Posterior vena cava (tissue), 2 donors: ENCODE measurements at places on chromosomes 7 and 10. TPM values are rescaled to one million over a fixed set of nuclear protein-coding genes. Genes with fewer than 3 reads are reported as not detected.

GRCh38 chr10:66337211-66337610 lies 588.6 kb upstream of the LRRTM3 start:
- DNase-seq, result no peak

SEMA4G gene
- total RNA-seq, result 1.1 TPM

- DNase-seq, result no peak
These were observed 1.3 kb downstream of the AFAP1L2 start for GRCh38 chr10:114402871-114403540.

GRCh38 chr10:17831341-17831740 lies 22.2 kb downstream of the MRC1 start:
- no peak for DNase-seq

- no peak for DNase-seq
These were observed 3.9 kb downstream of the LRIT1 start for GRCh38 chr10:84237199-84238051.

ADRA2A gene
- 7.7 TPM for total RNA-seq

DNA sequence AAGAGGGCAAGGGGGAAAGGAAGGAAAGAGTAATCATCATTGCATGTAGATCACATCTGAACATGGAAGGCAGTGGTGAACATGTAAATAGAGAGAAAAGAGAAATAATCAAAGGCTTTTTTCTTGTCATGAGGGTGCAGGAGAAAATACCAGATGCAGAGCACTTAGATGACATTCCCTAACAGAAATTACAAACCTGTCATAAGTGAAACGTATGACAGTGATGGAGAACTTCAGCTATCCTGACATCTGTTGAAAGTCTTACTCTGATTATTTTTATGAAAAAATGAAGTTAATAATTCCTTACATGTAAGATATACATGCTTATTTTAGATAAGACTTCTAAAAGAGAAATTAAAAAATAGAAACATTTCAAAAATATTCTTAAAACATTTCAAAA lies 54.7 kb downstream of the BRAF start:
- no peak for DNase-seq

- DNase-seq, result no peak
These were observed 196.4 kb upstream of the VSTM2A start for GRCh38 chr7:54345746-54346145.

DNA sequence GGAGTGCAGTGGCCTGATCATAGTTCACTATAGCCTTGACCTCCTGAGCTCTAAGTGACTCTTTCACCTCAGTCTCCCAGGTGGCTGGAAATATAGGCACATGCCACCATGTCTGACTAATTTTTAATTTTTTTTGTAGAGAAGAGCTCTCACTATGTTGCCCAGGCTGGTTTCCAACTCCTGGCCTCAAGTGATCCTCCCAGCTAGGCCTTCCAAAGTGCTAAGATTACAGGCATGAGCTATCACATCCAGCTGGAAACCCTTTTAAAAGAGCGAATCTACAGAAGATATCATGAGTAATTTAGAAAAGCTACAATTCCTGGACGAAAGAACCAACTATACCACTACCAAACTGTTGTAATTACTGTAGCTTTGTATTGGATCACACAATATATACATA lies 394.4 kb upstream of the AUTS2 start:
- DNase-seq, result no peak

- no peak for DNase-seq
These were observed 854 bp downstream of the CTBP2 start for GRCh38 chr10:125159486-125159931.

GRCh38 chr7:69946901-69947300 lies 348.6 kb downstream of the AUTS2 start:
- no peak for DNase-seq

- DNase-seq, result no peak
These were observed 63.5 kb upstream of the PRSS58 start for GRCh38 chr7:142321391-142321790.

DNA sequence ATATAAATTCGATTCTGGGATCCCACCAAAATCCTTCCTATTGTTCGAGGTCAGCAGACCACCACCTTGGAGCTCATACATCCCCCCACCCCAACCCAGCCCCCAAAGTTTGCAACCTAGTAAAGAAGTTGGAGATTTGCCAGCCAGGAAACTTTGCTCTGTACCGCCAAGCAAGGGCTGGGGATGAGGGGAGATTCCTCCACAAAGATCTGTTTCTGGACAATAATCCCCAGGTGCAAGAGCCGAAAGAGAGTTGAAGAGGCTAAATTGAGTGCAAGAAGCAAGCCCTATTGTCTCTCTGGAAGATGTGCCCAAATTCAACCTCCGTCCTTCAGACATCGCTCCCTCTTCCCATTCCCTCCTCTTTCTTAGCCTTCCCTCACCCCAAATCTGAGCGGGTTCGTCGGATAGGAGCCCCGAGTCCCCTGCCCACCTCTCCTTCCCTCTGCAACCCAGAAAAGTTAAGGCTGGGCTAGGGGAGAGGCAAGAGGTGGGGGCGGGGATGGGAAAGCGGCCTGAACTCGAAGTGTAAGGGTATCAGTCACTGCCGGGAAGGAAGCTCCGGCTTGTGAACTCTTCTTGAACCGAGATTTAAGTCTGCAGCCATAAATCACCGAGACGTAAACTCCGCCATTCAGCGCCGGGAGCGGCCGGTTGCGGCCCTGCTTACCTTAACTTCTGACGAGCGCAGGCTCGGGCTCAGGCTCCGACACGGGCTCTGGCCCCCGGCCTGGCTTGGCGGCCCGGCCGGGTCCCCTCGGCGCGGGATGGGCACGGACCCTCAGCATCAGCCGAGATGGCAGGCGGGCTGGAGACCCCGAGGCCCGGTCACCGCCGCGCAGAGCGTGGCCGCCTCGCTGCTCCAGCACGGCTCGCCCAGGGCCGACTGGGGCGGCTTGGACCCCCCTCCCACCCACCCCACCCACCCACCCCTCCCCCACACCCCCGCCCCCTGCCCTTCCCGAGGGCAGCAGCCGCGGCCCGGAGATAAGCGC lies 10.8 kb upstream of the HOXA2 start:
- DNase-seq, result peak; percentile 93

DNA sequence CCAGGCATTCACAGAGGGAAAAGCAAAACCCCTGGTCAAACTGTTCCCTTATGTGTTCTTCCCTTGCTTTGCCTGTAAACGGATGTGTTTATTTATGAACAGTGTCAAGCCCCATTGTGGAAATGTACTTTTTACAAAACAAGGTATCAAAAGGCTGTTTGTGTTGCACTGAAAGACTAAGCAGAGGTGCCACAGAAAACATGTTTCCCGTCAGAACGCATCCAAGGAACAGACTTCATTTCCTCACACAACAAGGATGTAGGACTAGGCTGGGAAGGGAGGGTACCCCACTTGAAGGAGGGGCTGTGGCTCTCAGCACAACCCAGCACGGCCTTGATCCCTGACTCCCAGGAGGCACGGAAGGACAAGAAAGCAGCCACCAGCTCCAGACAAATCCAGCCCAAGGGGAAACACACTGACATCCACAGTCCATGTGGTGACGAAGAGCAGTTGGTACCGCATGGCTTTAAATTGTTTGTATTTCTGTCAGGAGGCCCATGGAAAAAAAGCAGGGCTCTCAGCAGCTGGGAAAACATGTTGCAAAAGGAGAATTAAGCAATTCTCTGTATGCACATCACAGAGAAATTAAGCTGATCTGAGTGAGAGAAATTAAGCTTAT lies 85.6 kb downstream of the RNF216 start:
- DNase-seq, result no peak

GRCh38 chr10:131214521-131215244 lies 96.8 kb downstream of the TCERG1L start:
- DNase-seq, result peak; percentile 42

TEX36 gene
- not detected for total RNA-seq

DNA sequence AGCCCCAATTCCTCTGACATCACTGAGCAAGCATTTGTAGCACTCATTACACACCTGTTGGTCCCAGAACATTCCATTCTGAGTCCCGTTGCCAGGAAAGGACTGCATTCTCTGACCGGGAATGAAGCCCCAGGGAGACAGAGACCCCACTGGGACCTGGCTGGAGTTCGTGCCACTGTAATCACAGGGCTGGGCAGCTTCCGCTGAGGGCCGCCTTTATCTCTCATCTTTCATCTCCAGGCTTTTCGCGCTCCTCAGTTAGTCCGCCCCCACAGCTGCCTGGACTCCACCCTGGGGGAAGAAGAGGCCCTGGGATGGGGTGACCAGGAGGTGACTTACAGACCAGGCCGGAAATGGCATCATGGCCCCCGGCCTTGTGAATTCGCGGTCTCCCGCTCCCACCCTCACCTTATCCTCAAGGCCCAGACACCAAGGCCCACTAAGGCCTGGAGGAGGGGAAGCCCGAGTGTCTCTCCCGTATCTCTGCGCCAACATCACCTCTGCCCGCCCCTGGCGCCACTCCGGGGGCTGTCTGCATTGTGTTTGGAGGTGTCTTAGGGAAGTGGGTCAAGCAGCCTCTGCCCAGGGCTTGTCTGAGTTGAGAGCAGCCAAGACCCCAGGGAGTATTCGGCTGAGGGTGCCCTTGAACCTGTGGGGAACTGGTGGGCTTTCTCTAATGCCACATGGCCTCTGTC lies 75.4 kb downstream of the PROSER2 start:
- DNase-seq, result no peak

GRCh38 chr7:50739744-50740435 lies 42.8 kb downstream of the GRB10 start:
- DNase-seq, result no peak

- DNase-seq, result no peak
These were observed 37.9 kb upstream of the SH2B2 start for GRCh38 chr7:102248456-102249395.

DNA sequence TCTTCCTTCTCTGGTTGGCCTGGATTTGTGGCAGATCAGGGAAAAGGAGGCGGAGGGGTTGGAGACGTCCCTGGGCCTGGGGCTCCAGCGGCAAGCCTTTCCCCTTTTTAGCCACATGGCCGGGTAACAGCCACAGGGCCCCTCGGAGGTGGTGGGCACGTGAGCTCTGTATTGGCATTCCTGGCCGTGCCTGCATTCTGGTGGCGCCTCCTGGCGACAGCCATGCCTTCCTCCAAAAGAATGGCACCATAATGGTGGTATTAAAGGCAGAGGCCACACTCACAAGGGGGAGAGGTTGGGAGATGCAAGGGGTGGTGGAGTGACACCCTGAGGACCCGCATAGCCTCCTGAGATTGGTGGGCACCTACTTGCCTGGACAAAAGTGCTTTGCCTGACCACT lies 3.0 kb upstream of the AQP1 start:
- no peak for DNase-seq

MPP7 gene
- total RNA-seq, result 37.1 TPM

DNA sequence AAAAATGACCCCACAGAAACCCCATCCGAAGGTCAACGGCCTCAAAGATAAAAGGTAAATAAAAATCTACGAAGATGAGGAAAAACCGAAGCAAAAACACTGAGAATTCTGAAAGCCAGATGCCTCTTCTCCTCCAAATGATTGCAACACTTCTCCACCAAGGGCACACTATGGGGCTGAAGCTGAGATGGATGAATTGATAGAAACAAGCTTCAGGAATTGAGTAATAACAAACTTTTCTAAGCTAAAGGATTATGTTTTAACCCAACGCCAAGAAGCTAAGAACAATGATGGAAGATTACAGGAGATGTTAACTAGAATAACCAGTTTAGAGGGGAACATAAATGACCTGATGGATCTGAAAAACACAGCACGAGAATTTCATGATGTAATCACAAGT lies 127.8 kb downstream of the MACC1 start:
- DNase-seq, result no peak

DNA sequence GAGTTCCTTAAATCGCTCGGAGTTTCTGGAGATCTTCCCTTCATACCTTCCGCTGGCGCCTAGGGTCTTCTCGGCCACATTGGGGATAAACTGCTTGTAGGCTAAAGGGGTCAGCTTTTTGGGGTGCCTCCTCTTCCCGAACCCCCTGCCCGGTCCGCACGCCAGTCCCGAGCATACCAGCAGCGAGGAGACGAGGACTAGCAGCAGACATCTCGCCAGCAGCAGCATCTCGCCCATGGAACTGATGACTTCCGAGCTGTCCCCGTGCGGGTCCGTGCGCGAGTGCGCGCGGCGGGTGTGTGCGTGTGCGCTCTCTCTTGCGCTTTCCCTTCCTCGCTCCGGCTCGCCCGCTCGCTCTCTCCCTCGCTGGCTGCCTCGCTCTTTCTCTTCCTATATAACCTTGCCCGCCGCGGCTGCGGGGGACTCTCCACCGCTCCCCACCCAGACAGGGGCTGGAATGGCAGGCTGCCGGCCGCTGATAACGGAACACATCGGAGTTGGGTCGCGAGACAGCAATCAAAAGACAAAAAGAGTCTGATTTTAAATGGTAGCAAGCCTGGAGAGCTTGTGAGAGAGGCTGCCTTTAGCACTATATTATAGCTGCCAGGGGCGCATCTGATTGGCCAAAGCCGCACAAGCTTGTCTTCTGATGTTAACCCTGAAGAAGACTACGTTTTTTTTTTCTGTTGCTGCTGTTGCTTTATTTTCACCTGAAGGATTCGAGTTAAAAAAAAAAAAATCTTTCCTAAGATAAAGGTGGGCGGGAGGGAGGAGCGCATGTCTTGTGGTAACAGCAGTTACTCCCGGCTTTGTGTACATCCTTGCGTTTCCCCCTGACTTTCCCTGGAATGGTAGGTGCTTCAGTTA lies at the start of gene SHH:
SHH (minus strand) TSS at position 569 of the 867 bp plus-strand sequence; CDS start at position 228, 341 bp downstream.
- DNase-seq, result no peak

- DNase-seq, result peak; percentile 48
These were observed 97.0 kb upstream of the RET start for GRCh38 chr10:42979721-42980467.

GRCh38 chr7:66307591-66308215 lies 102.6 kb downstream of the TPST1 start:
- no peak for DNase-seq

GRCh38 chr7:151524331-151524730 lies 4.6 kb upstream of the RHEB start:
- no peak for DNase-seq

DNA sequence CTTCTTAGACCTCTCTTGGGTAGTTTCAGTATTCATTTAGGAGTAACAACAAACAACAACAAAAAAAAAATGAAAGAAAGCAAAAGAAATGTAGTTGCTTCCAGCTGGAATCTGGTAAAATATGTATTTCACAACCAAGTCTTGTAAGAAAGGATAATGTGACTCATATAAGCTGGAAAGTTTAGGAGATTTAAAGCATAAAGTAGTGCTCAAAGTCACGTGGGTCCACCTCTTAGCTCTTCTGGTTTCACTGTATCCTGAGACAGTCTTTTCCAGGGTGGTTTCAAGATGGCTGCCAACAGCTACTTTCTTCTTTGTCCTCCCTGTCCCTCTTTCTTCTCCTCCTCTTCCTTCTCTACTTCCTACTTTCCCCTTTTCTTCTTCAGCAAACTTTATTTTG lies 69.5 kb upstream of the CDK13 start:
- DNase-seq, result no peak

GRCh38 chr10:46545861-46546590 lies 10.4 kb downstream of the GPRIN2 start:
- peak; percentile 64 for DNase-seq

TDRD1 gene
- total RNA-seq, result 0.69 TPM

DNA sequence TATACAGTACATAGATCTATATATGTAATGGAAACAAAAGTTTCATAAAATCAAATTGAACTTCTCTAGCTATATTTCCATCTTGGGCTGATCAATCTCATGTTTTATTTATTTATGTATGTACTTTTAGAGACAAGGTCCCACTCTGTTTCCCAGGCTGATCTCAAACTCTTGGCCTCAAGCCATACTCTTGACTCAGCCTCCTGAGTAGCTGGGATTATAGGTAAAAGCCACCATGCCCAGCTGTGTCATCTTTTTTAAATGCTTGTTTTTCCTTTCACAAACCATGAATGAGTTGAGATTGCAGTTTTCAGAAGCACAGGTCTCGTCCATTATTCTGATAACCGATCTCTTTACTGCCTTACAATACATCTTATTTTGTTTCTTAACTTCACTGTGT lies 400.9 kb downstream of the KCNMA1 start:
- DNase-seq, result no peak
